Activated CD4-positive, alpha-beta memory T cell treated with anti-CD3 and anti-CD28 coated beads for 36 hours (primary cell): ENCODE measurements at places on chromosomes 5 and 9.

DNA sequence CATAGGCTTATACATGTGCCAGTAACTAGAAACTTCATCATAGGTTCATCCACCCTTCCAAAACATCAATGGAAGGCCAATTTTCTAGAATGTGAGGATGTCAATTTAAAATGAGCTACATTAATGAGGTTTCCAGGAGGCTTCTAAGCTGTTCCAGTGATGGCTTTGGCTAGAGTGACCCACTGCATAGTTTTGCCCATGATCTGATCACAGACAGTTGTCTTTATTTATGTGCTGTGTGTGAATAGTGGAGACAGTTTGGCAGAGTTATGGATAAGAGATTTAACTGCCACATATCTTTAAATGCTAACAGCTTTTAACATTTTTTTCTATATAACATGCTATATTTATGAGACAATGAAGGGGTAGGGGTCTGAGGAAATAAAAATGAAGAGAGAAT lies 139.0 kb upstream of the ZNF462 start:
- H3K27me3 ChIP-seq = no peaks in the 10 kb centered on the region
- no peaks in the 10 kb centered on the region for H3K36me3 ChIP-seq
- no peak overlapping the region for H3K27ac ChIP-seq
- no peak for DNase-seq
- H3K4me3 ChIP-seq = no peak overlapping the region

GRCh38 chr5:160787240-160787639 lies 64.8 kb downstream of the ATP10B start:
- no peak overlapping the region for H3K4me3 ChIP-seq
- H3K27ac ChIP-seq = no peak overlapping the region
- H3K36me3 ChIP-seq = no peaks in the 10 kb centered on the region
- no peaks in the 10 kb centered on the region for H3K4me1 ChIP-seq

DNA sequence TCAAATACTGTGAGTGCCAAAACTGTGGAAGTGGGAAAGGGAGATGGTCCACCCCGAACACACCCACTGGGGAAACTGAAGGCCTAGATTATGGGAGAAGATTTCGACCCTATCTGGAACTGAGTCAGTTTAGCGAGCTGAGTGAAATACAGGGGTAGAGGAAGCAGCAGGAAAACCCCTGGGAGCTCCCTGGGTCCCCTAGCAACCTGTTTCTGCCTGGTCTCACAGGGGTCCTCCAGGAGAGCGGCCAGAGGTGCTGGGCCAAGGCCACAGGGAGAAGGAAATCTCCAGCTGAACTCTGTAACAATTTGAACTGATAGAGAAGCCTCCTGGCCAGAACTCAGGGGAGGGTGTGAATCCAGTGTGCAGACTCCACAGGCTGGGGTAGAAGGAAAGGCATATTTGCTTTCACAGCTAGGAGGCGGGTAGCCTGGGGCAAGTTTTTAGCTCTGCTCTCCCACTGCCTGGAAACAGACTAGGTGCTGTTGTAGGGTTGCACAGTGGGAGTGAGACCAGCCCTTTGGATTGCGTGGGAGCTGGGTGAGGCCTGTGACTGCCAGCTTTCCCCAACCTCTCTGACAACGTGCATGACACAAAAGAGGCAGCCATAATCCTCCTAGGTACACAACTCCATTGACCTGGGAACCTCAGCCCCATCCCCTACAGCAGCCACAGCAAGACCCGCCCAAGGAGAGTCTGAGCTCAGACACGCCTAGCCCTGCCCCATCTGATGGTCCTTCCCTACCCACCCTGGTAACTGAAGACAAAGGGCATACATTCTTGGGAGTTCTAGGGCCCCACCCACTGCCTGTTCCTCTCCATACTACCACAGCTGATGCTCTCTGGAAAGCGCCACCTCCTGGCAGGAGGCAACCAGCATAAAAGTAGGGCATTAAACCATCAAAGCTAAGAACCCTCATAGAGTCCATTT lies 78.8 kb upstream of the GPBP1 start:
- peaks cover 13% of the 10 kb centered on the region for H3K36me3 ChIP-seq
- DNase-seq = peak; percentile 15
- H3K27me3 ChIP-seq = no peaks in the 10 kb centered on the region
- no peak overlapping the region for H3K4me3 ChIP-seq

GRCh38 chr5:132049093-132049492 lies 11.4 kb upstream of the IL3 start:
- no peaks in the 10 kb centered on the region for H3K4me1 ChIP-seq
- DNase-seq = no peak
- H3K4me3 ChIP-seq = no peak overlapping the region
- H3K27me3 ChIP-seq = no peaks in the 10 kb centered on the region
- H3K36me3 ChIP-seq = no peaks in the 10 kb centered on the region

- no peak overlapping the region for H3K27ac ChIP-seq
- H3K4me1 ChIP-seq = peaks cover 39% of the 10 kb centered on the region
- no peaks in the 10 kb centered on the region for H3K27me3 ChIP-seq
- DNase-seq = no peak
Measured at GRCh38 chr9:112280904-112281303, 52.5 kb downstream of the PTBP3 start.

DNA sequence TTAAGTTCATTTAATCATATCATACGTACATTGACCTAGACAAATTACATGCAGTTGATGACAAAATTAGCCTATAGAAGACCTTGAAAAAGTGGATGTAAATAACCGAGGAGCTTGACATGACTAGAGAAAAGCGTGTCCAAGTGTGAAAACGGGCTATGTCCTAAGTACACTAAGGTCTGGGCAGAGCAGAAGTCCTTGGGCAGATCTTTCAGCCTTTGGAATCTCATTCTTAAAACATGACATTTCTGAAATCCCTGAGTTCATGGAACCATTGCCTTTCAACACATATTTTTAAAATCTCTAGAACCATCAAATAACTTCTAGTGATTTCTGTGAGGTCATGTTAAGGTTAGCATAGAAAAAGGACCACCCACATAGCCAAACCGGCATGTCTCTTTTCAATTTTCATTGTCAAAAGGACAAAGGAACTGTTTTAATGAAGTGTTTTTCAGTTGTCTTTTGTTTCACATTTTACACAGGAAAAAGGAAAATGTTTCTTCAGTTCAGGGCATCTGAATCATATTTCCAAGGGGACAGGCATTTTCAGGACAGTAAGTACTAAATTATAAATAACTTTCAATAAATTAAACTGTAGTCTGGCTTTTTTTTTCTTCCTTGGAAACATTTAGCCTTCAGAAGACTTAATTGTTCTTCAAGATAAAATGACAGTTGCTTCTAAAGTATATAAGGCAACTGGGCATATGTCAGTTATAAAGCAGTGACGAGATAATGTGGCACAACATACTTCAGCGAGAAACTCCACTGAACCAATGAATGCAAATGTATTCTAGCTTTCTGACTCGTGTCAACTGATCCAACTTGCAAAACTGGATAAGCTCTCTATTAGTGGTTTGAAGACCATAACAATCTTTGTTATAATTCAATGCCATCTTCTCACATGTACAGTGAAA lies 416.8 kb downstream of the NFIB start:
- H3K4me3 ChIP-seq = no peak overlapping the region
- no peaks in the 10 kb centered on the region for H3K36me3 ChIP-seq
- H3K27me3 ChIP-seq = no peaks in the 10 kb centered on the region
- no peak for DNase-seq
- H3K4me1 ChIP-seq = no peaks in the 10 kb centered on the region

GRCh38 chr5:118233606-118234005 lies 754.7 kb downstream of the DTWD2 start:
- no peak for DNase-seq
- H3K4me1 ChIP-seq = no peaks in the 10 kb centered on the region
- H3K4me3 ChIP-seq = no peak overlapping the region
- no peak overlapping the region for H3K27ac ChIP-seq
- no peaks in the 10 kb centered on the region for H3K36me3 ChIP-seq

DNA sequence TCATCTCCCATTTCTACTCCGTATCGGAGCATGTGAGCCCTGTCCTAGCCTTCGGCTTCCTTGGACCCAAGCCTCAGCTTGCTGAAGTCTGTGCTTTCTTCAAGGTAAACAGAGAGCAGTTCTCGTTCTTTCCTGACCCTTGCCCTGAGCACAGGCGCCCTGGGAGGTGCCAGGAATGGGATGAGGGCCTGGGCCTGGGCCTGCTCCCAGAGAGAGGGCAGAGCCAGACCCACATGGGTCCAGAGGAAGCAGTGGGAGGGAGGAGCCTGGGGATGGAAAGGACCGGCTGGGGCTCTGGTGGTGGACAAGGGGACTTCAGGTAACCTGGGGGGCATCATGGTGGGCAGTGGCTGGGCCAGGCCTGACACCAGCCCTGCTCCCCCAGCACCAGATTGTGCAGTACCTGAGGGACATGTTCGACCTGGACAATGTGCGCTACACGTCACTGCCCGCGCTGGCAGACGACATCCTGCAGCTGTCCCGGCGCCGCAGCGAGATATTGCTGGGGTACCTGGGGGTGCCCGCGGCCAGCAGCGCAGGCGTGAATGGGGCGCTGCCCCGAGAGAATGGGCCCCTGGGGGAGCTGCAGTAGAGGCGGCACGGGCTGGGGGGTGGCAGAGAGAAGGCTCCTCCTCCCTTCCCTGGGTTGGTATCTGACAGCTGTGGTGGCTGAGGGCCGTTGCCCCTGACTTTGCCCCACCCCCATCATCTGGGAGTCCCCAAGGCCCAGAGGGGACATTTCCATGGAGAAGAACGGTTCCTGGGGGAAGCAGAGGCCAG lies 10.9 kb upstream of the DOLPP1 start:
- H3K4me1 ChIP-seq = peaks cover 14% of the 10 kb centered on the region
- H3K27ac ChIP-seq = no peak overlapping the region
- no peak overlapping the region for H3K4me3 ChIP-seq

DNA sequence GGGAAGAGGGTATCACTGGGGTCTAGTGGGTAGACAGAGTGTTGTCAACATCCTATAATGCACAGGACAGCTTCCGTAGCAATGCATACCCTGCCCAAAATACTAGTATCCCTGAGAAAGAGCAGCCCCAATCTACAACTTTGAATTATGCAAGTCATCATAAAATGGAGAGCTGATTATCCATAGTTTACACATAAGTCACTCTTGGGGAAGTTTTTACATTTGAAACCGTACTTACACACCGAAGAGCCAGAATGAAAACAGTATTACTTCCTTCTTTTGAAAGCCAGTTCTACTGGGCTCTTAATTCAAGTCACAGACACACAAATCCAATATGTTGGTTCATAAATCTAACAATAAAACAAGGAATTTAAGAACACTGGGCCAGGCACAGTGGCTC lies 21.6 kb downstream of the RNF145 start:
- no peak for DNase-seq
- no peak overlapping the region for H3K4me3 ChIP-seq
- H3K27ac ChIP-seq = peak overlapping the region; percentile 19
- H3K27me3 ChIP-seq = no peaks in the 10 kb centered on the region
- H3K36me3 ChIP-seq = peaks cover 30% of the 10 kb centered on the region
- H3K4me1 ChIP-seq = peaks cover 60% of the 10 kb centered on the region

GRCh38 chr9:97853844-97854695 lies 1.0 kb downstream of the FOXE1 start:
- no peaks in the 10 kb centered on the region for H3K36me3 ChIP-seq
- peak; percentile 76 for DNase-seq
- peaks cover 74% of the 10 kb centered on the region for H3K27me3 ChIP-seq
- H3K4me1 ChIP-seq = peaks cover 24% of the 10 kb centered on the region
- peak overlapping the region; percentile 87 for H3K4me3 ChIP-seq

- H3K36me3 ChIP-seq = peaks cover 12% of the 10 kb centered on the region
- peaks cover 56% of the 10 kb centered on the region for H3K4me1 ChIP-seq
- H3K27ac ChIP-seq = peak overlapping the region; percentile 85
- H3K4me3 ChIP-seq = peak overlapping the region; percentile 77
- no peaks in the 10 kb centered on the region for H3K27me3 ChIP-seq
Measured at GRCh38 chr9:2158766-2159430, 143.8 kb downstream of the SMARCA2 start.

DNA sequence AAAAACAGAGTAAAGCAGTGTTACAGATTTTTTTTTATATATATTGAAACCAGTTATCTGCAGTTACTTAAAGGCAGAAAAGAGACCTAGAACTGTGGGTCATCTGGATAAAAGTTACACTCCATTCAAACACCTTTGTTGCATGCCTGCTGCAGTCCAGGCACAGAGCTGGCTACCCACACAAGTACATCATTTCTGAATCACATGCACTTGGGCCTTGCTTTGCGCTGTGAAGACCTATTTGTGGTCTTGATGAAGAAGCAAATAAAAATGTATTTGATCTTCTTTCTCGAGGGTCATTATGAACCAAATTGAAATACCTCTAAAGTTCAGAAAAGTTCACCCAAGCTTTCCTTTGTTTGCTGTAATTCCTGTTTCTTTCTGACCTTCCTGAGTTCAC lies 503.0 kb upstream of the ZNF608 start:
- no peak for DNase-seq
- H3K36me3 ChIP-seq = no peaks in the 10 kb centered on the region
- no peak overlapping the region for H3K27ac ChIP-seq
- H3K27me3 ChIP-seq = no peaks in the 10 kb centered on the region

DNA sequence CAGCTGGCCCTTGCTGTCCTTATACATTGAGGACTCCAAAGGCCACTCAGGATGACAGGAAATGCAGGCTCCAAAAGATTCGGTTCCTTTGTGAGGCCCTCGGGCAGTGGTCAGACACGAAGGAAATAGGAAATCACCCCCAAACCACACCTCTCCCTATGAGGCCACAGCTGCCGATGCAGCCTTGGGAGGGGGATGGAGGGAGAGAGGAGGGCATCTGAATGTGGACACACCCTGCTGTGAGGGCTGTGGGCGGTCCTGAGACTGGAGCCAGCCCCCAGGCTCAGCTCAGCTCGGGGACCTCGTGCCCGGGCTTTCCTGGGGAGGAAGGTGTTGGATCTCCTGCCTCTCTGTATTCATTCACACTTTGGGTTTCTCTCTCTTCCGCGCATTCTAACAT lies 2.7 kb upstream of the CLPTM1L start:
- no peak overlapping the region for H3K27ac ChIP-seq
- no peak overlapping the region for H3K4me3 ChIP-seq
- peaks cover 20% of the 10 kb centered on the region for H3K4me1 ChIP-seq
- no peak for DNase-seq
- no peaks in the 10 kb centered on the region for H3K27me3 ChIP-seq

- H3K4me1 ChIP-seq = no peaks in the 10 kb centered on the region
- no peaks in the 10 kb centered on the region for H3K36me3 ChIP-seq
- H3K4me3 ChIP-seq = no peak overlapping the region
Measured at GRCh38 chr5:19565466-19565865, 422.5 kb downstream of the CDH18 start.

GRCh38 chr9:6134661-6135180 lies 80.9 kb upstream of the IL33 start:
- peaks cover 7% of the 10 kb centered on the region for H3K4me1 ChIP-seq
- no peak overlapping the region for H3K27ac ChIP-seq
- no peak overlapping the region for H3K4me3 ChIP-seq
- H3K27me3 ChIP-seq = peaks cover 4% of the 10 kb centered on the region
- H3K36me3 ChIP-seq = no peaks in the 10 kb centered on the region
